Calu3 (cell line): ENCODE measurements at places on chromosomes 12 and 14. TPM values are rescaled to one million over a fixed set of nuclear protein-coding genes. Genes with fewer than 3 reads are reported as not detected.

CLBA1 gene
- total RNA-seq: 12.8 and 13.8 TPM in 2 replicates

TAS2R7 gene
- total RNA-seq: not detected in 2 replicates

TSHR gene
- not detected in 2 replicates for total RNA-seq

ARPC3 gene
- total RNA-seq: 321 and 344 TPM in 2 replicates

ZNF740 gene
- 30.3 and 32.7 TPM in 2 replicates for total RNA-seq

LRRC10 gene
- not detected in 2 replicates for total RNA-seq

SPPL3 gene
- 61.0 and 61.1 TPM in 2 replicates for total RNA-seq

TAS2R46 gene
- 1.1 and 2.2 TPM in 2 replicates for total RNA-seq

CIDEB gene
- 0.17 TPM in 1 of 2 replicates, not detected in the other for total RNA-seq

POLE2 gene
- total RNA-seq: 13.2 and 14.2 TPM in 2 replicates

DAO gene
- not detected in 2 replicates for total RNA-seq

HOXC12 gene
- not detected in 2 replicates for total RNA-seq

PRKD1 gene
- 9.1 and 9.7 TPM in 2 replicates for total RNA-seq

POTEM gene
- total RNA-seq: not detected in 2 replicates

HNF1A gene
- total RNA-seq: 8.4 and 10.0 TPM in 2 replicates

IGFBP6 gene
- total RNA-seq: 25.4 and 67.0 TPM in 2 replicates

RPS6KL1 gene
- total RNA-seq: 16.4 and 18.5 TPM in 2 replicates

SLC7A8 gene
- 0.29 TPM in 1 of 2 replicates, not detected in the other for total RNA-seq

EPYC gene
- total RNA-seq: not detected in 2 replicates

IL23A gene
- 1.8 and 2.9 TPM in 2 replicates for total RNA-seq

FAIM2 gene
- not detected in 2 replicates for total RNA-seq

G2E3 gene
- 27.7 and 31.3 TPM in 2 replicates for total RNA-seq

TAS2R42 gene
- not detected in 2 replicates for total RNA-seq

COPZ1 gene
- 173 and 190 TPM in 2 replicates for total RNA-seq

TMEM119 gene
- not detected in 2 replicates for total RNA-seq

IL26 gene
- not detected in 2 replicates for total RNA-seq

RNASE3 gene
- total RNA-seq: not detected in 2 replicates

LHX5 gene
- not detected in 2 replicates for total RNA-seq

B4GALNT3 gene
- total RNA-seq: 15.9 and 19.3 TPM in 2 replicates

GALNT16 gene
- 2.5 and 4.0 TPM in 2 replicates for total RNA-seq

C12orf56 gene
- 3.8 and 4.7 TPM in 2 replicates for total RNA-seq

PZP gene
- not detected in 2 replicates for total RNA-seq

WDHD1 gene
- total RNA-seq: 25.0 and 27.7 TPM in 2 replicates

SOAT2 gene
- total RNA-seq: not detected in 2 replicates

MYRFL gene
- total RNA-seq: 1.7 and 2.1 TPM in 2 replicates

ADCY6 gene
- total RNA-seq: 39.0 and 42.9 TPM in 2 replicates

KRT79 gene
- total RNA-seq: 0.24 TPM in 1 of 2 replicates, not detected in the other

TNFAIP2 gene
- total RNA-seq: 113 and 195 TPM in 2 replicates

LALBA gene
- not detected in 2 replicates for total RNA-seq

NEUROD4 gene
- not detected in 2 replicates for total RNA-seq

POMT2 gene
- total RNA-seq: 21.7 and 22.9 TPM in 2 replicates

CLEC2A gene
- total RNA-seq: not detected in 2 replicates

CELA1 gene
- not detected in 2 replicates for total RNA-seq

TROAP gene
- 38.5 and 49.8 TPM in 2 replicates for total RNA-seq

NPFF gene
- not detected in 2 replicates for total RNA-seq

LRRK2 gene
- total RNA-seq: 0.73 and 2.0 TPM in 2 replicates

CLEC14A gene
- not detected in 2 replicates for total RNA-seq

DNAH10 gene
- 0.14 and 0.20 TPM in 2 replicates for total RNA-seq
